ENCODE measurements at places on chromosomes 4 and X.

- DNase-seq, result no peak
Observed at GRCh38 chrX:139429913-139430312, 100.6 kb upstream of the F9 start.

- DNase-seq, result no peak
Observed at GRCh38 chr4:115234405-115235093, 121.1 kb upstream of the NDST4 start.

DNA sequence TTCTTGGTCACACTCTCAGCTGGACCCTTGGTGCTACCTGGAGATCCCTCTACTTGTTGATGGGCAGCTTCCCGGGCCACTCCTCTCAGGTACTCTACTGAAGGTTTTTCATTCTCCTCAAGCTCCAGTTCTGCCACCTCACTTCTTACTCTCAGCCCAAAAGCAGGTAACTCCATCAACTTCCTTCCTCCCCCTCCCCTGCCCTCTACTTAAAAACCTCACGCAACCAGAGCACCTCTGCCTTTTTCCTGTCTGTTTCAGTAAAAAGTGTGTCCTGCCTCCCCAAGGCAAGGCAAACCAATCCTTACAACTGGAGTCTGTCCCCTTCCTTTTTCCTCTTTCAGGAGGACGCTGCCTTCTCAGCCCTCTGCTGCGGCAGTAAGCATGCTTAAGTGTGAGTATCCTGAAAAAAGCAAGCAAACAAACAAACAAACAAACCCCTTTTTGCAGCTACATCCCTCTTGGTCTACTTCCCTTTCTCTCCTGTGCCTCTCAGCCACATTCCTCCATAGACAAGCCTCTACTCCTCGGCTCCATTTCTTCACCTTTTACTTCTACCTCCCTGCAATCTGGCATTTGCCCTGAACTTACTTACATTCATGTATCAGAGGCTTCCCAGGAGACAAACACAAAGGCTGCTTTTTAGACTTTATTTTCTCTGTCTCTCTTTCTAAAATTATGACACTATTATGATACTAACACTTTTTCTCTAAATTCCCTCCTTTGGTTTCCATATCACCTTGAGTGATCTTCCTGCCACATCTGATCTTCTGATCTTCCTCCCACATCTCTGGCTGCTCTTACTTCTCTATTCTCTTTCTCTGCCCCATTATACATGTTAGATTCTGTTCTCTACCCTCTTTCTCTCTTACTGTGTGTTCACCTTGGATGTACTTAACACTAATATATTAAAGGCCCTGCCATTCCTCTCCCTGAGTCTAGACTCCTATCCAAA is 5.4 kb downstream of the ALPK1 start:
- DNase-seq, result no peak

- DNase-seq, result no peak
Observed at GRCh38 chr4:119130365-119131065, 5.1 kb upstream of the MYOZ2 start.

- no peak for DNase-seq
Observed at GRCh38 chrX:13599491-13599890, 30.1 kb downstream of the EGFL6 start.

GRCh38 chr4:144647095-144647561 is 1.2 kb downstream of the HHIP start:
- DNase-seq, result no peak

GRCh38 chrX:130024127-130024526 is 41.7 kb downstream of the BCORL1 start:
- DNase-seq, result peak; percentile 68

GRCh38 chr4:110164251-110164650 is 34.2 kb downstream of the ELOVL6 start:
- DNase-seq, result no peak

DNA sequence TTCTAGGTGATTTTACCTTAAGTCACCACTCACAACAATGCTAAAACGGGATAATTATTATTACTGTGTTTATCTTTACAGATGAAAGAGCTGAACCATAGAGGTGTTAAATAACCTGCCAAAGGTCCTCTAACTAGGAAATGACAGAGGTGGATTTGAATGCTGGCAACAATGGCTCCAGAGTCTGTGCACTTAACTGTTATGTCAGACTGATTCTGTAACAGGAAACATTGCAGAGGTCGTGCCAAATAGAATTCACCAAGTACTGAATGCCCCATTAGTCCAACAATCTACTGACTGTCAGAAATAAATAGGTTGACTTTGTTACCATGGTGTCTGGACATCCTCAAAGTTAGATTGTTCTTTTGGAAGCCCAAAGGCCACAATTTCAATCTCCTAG is 20.9 kb upstream of the USP27X start:
- DNase-seq, result no peak

DNA sequence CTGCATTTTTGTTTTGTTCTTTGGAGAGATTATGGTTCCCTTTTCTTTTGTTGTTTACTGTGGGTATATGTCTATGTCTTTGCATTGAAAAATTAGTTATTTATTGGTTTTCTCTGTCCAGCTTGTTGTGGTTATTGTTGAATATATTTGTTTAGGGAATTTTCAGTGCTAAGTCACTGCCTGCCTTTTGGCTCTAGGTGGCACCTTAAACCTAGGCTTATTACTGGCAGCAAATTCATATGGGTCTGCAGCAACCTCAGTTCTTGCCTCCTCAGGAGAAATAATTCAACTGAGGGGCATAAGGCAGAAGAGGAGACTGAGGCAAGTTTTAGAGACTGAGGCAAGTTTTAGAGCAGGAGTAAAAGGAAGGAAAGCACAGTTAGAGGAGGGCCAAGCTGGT is 1157.3 kb upstream of the AGA start:
- DNase-seq, result no peak

- DNase-seq, result no peak
Observed at GRCh38 chr4:182819751-182820150, 97.4 kb downstream of the DCTD start.

DNA sequence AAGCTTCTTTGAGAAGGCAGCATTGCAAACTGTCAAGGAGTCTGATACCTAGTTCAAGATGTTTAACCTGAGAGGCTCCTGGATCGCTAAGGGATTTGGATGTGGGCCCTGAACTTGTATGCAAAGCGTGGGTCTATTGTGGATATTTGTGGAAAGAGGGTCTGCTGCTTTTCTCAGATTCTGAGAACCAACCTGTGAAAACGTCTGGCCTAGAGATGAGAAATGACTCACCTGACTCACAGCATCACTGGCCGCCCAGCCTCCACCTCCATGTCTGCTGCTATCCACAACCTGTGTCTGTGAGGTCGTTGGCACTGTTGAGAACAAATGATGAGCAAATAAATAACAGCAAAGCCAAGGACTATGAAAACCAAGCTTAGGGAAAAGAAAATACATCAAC is 33.3 kb upstream of the PROM1 start:
- no peak for DNase-seq

DNA sequence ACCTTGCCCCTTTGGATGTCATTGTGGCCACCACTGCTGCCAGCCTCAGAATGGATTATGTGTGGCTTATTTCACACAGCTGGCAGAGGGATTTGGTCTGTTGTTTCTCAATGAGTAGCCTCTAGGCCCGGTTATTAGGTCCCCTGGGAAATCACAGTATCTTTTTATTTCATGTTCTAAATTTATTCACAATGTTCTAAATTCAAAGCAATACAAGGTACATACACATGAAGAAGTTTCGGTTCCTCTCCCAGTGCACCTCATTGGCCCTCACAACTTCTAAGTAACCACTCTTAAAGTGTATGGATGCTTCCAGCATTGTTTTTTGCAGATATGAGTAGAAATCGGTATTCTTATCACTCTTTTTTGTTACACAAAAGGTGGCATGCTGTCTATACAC is 262.7 kb downstream of the RCHY1 start:
- DNase-seq, result peak; percentile 62

- no peak for DNase-seq
Observed at GRCh38 chr4:90979556-90979955, 852.4 kb downstream of the CCSER1 start.

DNA sequence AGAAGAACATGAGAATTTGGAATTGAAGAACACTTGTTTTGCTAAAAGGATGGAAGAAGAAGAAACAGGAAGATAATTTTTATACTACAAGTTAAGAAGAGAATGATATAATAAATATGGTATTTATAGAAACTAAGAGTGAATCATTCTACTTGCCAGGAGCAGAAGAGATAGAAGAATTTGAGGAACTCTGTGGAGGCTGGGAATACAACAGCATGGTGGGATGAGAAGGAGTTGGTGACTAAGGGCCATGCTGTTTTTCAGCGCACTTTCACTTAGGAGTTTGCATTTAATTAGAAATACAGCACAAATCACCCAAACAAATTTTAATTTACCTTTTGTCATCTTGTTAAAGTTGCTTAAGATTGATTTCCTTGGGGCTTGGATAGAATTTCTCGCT is 20.5 kb downstream of the HADH start:
- no peak for DNase-seq

DNA sequence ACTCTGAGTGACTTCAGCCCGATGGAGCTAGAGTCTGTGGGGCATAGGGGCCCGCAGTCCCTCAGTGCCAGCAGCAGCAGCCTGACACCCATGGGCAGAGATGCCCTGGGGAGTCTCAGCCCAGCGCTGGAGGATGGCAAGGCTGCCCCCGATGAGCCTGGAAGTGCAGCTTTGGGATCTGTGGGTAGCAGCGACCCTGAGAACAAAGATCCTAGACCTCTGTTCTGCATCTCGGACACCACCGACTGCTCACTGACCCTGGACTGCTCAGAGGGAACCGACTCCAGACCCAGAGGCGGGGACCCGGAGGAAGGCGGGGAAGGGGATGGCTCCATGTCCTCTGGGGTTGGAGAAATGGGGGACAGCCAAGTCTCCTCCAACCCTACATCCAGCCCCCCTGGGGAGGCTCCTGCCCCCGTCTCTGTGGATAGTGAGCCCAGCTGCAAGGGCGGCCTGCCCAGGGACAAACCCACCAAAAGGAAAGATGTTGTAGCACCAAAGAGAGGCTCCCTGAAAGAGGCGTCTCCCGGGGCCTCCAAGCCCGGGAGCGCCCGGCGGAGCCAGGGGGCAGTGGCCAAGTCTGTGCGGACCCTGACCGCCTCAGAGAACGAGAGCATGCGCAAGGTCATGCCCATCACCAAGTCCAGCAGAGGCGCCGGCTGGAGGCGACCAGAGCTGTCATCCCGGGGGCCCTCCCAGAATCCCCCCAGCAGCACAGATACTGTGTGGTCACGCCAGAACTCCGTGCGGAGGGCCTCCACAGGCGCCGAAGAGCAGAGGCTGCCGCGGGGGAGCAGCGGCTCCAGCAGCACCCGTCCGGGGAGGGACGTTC is 39.5 kb downstream of the FHDC1 start:
- no peak for DNase-seq

DNA sequence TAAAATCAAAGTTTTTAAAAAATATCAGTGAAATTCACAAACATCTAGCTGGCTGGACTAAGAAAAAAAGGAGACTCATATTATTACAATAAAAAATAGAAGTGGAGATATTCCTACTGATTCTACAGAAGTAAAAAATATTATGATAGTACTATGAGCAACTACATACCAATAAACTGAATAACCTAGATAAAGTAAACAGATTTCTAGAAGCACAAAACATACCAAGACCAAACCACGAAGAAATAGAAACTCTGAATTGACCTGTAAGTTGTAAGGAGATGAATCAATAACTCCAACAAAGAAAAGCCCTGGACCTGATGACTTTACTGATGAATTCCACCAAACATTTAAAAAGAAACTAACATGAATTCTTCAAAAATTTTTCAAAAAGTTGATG is 867.3 kb downstream of the PCDH18 start:
- no peak for DNase-seq

DNA sequence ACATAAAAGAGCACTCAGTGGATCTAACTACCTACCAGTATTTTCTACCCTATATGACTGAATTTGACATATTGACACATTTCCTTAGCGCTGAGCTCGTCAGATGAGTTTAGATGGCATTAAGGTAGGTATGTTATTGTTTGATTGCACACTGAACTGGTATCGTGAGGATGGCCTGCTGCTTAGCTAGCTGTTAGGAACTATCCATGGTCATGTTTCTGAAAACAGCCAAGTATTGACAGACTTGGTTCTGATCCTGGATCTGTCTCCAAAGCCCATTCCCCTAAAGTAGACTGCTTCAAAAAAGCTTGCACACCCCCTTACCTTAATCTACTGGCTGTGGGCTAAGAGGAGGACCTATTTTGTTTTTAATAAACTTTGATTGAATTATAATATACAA is 32.9 kb downstream of the FNIP2 start:
- no peak for DNase-seq

DNA sequence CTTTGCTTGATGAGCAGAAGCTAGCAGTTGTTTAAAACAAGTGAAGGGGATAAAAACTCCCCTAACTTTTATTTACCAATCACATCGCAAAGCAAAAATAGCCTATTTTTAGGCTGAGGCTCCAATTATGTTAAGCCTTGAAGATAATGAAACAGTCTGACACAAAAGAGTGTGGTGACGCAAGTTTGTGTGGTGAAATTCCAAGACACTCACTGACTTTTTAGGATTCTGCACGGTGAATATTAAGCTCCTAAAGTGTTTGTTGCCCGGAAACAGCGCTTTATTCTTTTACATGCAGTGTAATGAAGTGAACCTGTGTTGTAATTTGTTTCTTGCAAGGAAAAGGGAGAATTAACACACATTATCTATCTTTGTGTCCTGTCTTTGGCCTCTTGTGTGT is 74.8 kb downstream of the POLA1 start:
- DNase-seq, result no peak

- DNase-seq, result no peak
Observed at GRCh38 chr4:36174570-36174969, 69.7 kb downstream of the ARAP2 start.

DNA sequence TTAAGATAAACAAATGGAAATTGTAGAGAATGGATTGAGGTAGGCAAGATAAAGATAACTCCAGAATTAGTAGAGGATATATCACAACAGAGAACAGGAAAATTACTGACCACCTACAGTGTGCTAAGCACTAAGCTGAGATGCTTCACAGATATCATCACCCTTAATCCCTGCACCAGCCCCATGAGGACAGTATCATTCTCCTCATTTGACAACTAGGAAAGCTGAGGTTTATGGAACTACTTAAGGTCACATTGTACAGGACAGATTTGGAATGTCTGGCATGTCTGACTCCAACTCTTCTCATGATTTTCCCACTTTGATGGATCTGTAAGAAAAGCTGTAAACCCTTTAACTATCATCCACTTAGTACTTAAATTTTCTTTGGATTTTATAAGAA is 95.5 kb downstream of the CASK start:
- DNase-seq, result no peak

- no peak for DNase-seq
Observed at GRCh38 chrX:107878106-107878505, 52.4 kb downstream of the MID2 start.

- no peak for DNase-seq
Observed at GRCh38 chr4:180923486-180923885, 1319.7 kb upstream of the TENM3 start.

GRCh38 chr4:119099227-119099810 is 36.3 kb upstream of the MYOZ2 start:
- no peak for DNase-seq

DNA sequence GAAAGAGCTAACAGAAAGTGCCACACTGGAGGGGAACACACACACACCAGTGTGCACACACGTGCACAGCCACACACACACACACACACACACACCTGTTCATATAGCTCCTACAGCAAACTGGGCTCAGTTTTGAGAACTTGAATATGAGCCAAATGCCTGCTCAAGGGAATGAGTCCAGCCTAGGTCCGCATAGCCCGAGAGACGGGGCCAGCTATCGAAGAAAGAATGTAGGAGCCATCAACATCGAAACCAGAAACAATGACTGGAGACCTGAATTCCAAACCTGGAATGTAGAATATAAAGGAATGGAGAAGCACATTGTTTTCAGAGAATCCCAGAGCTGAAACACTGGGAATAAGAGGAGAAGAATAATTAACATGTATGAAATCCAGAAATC is 37.6 kb upstream of the ERVMER34-1 start:
- no peak for DNase-seq

GRCh38 chrX:51862920-51863319 is 30.5 kb upstream of the MAGED1 start:
- no peak for DNase-seq
